ENCODE measurements at places on chromosomes 4 and X.

- no peak for DNase-seq
Observed at GRCh38 chr4:103449296-103450023, 251.3 kb upstream of the CENPE start.

- DNase-seq, result no peak
Observed at GRCh38 chr4:5942947-5943346, 50.1 kb upstream of the CRMP1 start.

- DNase-seq, result no peak
Observed at GRCh38 chr4:74161666-74162450, 3.9 kb downstream of the MTHFD2L start.

DNA sequence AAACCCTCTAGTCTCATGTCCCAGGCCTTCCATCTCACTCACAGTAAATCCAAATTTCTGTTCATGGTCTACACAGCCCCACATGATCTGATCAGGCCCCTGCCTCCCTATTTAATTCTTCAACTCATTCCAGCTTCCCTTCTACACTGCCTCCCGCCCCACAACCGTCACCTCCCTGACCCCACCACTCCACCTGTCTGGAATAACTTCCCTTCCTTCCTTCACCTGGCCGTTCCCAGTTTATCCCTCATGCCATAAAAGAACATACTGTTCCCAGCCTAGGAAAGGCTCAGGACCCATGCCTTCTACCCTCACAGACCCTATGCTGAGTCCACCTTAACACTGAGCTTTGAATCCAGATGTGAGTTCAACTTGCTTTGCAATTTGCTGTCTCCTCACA, 6.8 kb upstream of the CD99L2 start:
- no peak for DNase-seq

GRCh38 chr4:70830054-70830453, 9.6 kb downstream of the GRSF1 start:
- DNase-seq, result no peak

DNA sequence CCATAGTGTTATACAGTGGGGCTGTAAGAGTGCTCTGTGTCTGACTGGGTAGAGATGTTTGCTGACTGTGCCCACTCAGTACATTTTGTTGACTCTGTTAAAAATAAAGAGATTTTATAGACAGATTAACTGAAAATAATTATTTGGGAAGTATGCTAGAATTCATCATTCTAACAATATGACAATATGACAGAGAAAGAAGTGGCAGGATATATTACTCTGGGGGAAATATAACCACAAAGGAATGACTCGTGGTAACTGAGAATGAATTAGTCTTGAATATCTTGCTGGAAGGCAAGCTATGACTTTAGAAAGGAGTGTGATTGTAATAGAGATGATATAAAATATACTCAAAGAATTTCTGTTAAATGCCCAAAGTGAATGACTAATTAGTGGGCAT, 46.8 kb downstream of the TMEM165 start:
- no peak for DNase-seq

GRCh38 chr4:59938166-59938565, 1262.0 kb upstream of the ADGRL3 start:
- no peak for DNase-seq

DNA sequence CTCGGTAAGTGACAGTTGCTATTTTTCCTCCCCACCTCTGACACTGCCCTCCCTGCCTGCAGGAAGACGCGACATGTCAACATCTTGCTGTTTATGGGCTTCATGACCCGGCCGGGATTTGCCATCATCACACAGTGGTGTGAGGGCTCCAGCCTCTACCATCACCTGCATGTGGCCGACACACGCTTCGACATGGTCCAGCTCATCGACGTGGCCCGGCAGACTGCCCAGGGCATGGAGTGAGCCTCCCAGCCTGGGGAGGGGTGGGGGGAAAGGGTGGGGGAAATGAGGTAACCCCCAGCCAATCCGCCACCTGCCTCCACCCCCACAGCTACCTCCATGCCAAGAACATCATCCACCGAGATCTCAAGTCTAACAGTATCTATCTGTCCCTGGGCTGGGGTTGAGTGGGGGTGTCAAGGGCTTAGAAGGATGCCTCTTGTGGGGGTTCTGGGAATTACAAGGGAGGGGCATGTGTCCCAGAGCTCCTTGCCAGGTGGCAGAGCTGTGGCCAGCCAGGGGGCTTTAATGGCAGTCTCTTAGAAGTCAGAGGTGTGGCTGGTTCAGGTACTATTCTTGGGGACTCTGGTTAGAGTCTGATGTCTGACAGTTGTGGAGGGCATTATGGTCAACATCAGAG, 7.8 kb downstream of the ARAF start:
- DNase-seq, result peak; percentile 44

DNA sequence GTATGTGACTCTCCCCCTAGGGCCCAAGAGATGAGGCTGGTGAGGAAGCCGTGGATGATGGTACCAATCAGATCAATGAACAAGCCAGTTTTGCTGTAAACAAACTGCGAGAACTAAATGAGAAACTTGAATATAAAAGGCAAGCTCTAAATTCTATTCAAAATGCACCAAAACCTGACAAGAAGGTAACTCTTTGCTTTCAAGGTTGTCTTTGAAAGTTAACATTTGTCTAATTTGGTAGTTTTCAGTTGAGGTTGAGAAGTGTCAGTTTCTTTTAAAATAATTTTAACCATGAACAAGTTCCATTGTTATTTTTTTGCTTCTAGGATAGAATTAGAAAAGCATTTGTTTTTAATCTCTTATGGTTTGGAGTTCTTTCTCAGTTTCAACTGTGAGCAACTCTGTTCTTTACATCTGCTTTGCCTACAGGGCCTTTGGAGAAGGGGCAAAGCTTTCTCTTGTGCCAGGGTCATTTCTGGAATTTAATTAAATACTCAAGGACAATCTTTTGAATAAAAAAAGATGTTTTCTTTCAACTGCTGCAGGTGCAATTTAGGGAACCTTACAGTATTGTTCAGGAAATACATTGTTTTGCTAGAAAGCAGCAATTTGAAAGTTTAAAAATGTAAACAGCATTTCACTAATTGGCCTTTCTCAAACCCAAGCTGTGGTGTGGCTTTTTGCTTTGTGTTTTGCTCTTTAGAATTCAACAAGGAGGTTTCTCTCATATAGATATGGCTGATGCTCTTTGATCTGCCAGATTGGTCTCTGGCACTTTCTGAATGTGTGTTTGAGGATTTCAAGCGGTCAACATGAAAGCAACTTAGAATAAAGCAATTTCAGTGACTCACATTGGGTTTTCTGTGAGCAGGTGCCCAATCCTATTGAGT, 62.9 kb downstream of the LRP2BP start:
- no peak for DNase-seq

DNA sequence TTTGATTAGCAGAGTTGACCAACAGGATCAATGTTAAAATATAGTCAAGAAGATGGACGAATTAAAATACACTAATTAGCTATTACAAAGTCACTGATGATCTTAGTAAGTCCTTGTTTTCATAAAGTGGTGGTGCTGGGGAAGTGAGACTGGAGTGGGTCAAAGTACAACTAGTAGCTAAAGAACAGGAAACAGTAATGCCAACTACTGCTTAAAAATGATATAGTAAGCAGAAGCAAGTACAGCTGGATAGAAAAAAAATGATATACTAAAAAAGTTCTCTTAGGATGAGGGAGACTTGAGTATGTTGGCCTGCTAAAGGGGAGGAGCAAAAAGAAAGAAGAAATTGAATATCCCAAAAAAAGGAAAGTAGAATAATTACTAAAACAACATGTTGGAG, 580.8 kb upstream of the FTHL17 start:
- DNase-seq, result no peak

DNA sequence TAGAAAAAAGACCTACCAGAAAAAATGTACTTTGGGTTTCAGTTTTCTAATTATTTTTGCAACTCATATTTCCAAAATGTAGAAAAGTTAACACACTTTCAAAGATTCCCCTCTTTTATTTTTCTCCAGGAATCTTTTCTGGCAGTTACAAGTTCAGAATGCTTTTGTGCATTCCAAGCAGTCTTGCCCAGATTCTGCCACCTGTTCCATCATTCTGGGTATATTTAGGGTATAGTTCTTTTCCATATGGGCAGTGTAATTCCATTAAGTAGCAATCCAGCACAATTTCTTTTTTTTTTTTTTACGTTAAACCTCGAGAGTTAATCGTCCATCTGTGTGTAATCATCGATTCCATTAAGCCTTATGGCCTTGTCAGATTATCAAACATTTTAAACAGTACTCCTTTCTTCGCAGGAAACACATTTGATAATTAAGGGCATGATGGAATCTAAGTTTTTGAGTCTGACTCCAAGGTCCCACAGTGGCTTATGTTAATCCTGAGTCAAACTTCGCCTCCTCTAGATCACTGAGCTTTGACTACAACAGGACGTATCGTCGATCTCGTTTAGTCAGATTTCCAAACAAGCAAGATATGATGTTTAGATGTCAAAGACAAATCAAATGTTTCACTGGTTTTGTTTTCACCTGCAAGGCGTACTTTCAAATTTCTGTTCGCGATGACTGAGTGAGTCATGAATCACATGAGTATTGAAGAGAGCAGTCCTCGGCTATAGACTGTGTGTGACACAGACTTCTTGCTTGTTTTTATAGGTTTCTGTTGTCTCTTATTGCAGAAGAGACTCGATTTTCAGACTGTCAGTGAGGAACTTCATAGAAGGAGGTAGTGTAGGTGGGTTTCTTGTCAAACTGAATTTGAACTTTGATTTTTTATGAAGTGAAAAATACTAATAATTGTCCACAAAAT, 118.9 kb upstream of the GK2 start:
- no peak for DNase-seq

DNA sequence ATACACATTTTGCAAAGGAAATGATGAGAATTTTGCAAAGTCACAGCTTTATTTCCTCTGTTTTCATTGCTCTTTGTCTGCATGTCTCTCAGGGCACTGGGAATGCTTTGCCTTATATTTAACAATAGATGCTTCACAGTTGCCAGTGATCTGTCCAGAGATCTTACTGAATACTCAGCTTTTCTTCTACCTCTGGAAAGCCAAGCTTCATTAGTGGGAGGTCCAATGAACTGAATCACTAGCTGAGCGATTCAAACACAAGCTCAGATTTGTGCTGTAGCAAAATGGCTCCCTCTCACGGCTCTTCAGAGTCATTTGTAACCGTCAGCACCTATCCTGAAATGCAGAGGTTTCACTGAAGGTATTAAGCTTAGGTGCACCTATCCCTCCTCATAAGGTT, 138.9 kb downstream of the DCLK2 start:
- DNase-seq, result no peak

GRCh38 chr4:20870436-20870835, 170.2 kb downstream of the PACRGL start:
- no peak for DNase-seq

DNA sequence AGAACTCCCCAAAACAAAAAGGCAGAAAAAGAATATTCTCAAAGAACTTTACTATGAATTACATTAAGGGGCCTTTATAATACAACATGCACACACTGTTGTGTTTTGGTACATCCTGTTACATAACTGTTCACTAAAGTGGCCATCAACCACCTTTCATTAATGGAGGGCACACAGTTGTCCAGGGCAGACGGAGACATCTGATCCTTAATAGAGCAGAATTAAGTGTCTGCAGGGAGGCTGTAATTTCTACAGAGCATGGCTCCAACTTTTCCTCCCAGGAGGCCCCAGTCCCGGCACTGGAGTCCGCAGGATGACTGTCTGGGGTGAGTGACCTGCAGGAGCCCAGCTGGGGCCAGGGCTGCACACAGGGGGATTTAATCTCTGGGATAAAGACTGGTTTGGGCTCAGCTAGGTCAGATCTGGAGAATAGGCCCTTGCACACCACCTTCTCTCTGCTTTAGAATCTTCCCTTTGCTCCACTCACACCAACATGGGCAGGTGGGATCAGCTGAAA, 233.4 kb downstream of the MAML3 start:
- DNase-seq, result no peak

GRCh38 chrX:12892716-12893115, 13.7 kb upstream of the TLR8 start:
- no peak for DNase-seq

DNA sequence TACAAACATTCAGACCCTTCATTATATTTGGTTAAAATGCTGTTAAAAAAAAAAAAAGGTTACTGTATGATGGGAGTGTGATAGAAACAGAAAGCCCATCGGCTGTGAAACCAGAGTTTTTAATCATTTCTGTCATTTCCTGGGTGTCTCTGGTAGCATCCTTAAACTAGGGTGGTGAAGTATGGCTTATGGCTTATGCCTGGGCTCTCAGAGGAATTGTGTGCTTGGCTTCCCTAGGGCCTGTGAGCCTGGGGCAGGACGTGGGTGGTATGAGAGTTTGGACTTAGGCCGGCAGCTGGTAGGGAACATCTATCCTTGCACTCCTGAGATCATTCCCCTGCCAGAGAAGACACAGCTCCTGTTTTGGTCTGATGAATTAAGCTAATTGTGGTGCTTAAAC, 52.2 kb downstream of the DCUN1D4 start:
- no peak for DNase-seq

- DNase-seq, result no peak
Observed at GRCh38 chr4:159018062-159018629, 84.7 kb upstream of the RAPGEF2 start.

GRCh38 chrX:52852110-52852860, 15.6 kb downstream of the XAGE3 start:
- no peak for DNase-seq

DNA sequence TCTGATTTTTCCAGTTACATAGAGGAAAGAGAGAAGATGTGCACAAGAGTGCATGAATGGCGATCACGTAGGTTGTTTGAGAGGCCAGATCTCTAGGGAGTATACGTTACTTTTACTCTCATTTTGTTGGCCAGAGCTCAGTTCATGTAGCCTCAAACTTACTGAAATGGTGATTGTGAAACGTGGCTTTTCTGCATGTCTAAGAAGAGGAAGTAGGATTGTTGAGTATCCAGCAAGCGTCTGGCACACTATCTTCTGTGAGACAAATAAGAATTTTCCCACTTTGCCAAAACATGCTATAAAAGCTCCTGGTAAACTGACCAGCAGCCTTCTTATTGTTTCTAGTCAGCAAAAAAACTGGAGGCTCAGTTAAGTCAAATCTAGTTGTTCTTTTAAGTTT, 264.5 kb upstream of the EMCN start:
- no peak for DNase-seq

GRCh38 chr4:121822796-121823504, 733 bp downstream of the CCNA2 start:
- DNase-seq, result peak; percentile 51

Measured in CD4-positive, alpha-beta T cell treated with Interleukin-21 for 1 hour (primary cell).